AG09309 (cell line): ENCODE measurements at places on chromosomes 1 and 21.

- DNase-seq, result no peak
Measured at GRCh38 chr1:244952940-244953339, 88.6 kb upstream of the HNRNPU start.

- DNase-seq, result no peak
Measured at GRCh38 chr1:80441664-80442063, 1359.1 kb upstream of the ADGRL2 start.

DNA sequence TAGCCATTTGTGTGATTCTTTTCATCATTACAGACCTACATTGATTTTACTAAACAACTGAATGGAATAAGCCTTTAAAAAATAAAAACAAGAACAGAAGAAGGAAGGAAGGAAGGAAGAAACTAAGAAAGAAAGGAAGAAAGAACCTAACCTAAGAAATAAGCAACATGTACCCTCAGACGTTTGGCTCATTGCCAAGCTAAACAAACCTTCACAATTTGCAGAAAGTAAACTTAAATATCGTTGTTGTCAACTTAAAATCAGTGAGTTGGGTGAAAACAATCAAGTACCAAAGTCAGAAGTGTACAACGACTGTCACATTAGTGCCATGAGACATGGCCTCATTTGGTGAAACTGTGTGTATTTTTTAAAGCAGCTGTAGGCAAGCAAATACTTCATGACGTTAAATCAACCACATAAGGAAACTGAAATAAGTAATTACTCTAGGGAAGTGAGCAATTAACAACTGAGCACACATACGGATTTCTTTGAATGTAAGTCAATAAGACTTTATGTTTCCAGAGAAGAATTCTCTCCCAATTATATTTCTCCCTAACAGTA is 313.1 kb upstream of the TMPRSS15 start:
- DNase-seq, result no peak

GRCh38 chr1:62926681-62927252 is 142.8 kb downstream of the ATG4C start:
- no peak for DNase-seq

DNA sequence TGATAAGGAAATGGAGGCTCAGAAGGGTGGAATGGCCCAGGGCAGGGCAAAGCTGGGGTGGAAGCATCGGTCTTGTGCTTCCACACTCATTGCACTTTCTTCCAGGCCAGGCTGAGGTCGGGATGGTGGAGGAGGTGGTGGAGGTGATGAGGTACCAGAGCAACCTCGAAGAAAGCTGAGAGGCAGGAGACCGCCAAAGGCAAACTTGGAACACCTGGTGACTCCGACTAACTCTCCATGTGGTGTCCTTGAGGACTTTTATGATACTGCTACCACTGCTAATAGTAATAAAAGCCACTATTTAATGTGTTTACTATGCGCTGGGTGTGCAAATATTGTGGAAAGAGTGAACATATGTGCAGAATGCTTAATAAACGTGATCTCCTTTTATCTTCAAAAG is 16.9 kb upstream of the BTG2 start:
- DNase-seq, result no peak

DNA sequence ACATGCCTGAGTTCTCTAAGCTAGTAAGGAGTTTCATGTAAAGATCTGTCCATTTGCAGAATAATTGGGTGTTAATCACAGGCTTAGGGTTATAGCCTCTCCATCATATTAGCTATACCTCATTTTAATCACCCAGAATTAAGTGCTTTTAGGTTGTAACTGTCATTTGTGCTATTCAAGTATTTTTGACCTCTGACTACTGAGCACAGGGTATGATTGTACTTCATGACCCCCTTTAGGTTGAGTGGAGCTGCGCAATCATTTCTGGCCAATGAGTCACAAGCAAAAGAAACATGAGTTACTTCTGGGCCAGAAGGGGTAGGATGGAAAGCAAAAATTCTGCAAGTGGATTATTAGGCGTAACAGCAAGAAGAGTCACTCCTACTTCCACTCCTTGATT is 8.4 kb upstream of the SNX7 start:
- no peak for DNase-seq

DNA sequence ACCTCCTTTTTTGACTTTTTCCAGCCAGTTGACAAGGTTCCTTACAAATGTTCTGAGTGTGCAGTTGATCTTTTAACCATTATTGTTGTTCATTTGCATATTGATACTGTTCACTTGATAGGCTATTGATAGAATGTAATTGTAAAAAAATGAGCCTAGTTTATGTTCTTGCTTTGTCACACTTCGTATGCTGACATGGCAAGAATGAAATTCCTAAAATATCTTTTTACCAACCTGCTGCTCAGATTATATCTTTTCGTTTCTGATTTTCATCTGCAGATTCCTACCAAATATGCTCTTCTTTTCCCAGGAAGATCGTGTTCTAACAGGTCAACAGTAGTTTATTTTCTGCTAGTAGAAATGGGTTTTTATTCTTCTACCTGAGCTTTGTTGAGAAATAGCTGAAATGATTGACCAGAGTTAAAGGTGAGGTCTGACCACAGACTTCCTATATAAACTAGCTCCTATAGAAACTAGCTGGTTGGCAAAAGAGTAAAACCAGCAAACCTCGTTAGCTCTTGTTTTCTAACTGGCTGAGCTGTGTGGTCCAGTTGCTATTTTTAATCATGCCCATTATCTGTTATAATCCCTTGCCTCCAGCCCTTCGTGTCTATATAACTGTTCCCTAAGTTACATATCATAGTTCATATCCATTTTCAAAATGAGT is 174.8 kb downstream of the HS2ST1 start:
- DNase-seq, result no peak

- DNase-seq, result peak; percentile 85
Measured at GRCh38 chr1:44049839-44050238, 18.6 kb upstream of the SLC6A9 start.

GRCh38 chr1:82994616-82995263 is 1004.2 kb downstream of the TTLL7 start:
- DNase-seq, result no peak

- DNase-seq, result no peak
Measured at GRCh38 chr1:7632176-7632575, 138.9 kb upstream of the VAMP3 start.

DNA sequence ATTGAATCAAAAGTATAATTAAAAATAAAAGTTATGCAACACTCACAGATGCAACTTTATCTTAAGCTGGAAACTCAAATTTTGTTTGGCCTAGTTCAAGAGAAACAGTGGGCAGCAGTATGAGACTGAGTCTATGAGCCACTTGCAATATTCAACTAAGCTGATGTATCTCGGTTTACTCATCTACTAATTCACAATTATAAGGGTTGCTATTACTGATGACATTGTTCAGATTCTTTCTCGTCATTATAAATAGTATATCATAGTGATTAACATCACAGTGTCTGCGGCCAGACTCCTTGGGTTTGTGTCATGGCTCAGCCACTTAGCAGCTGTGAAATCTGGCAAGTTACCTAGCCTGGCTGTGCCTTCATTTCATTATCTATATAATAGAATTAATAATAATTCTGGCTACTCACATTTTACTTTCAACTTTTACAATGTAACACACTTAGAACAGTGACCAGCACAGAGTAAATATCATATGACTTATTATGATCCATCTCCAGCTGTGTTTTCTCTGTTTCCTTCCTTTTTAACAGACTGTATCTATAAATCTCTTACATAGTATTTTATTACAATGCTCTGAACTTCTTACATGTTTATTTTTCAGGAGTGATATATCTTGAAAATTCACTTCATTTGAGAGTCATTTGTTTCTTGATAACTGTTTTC is 194.3 kb upstream of the RGS18 start:
- no peak for DNase-seq

DNA sequence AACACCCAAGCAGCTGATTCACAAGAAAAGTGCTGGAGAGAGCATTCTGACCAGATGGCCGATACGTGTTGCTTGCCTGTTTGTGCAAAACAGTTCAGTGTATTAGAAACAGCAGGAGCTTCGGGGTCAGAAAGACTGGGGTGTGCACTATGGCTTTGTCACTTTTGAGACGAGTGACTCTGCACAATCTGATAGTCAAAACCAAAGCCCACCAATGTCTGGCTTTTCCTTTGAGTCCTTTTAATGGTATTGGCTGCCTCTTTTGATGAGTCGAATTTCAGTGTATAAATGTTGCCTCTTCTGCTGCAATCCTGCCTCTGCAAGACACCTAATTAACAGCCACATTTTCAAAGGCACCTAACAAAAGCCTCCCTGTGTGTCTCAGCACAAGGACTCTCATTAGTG is 444.6 kb downstream of the AJAP1 start:
- no peak for DNase-seq

DNA sequence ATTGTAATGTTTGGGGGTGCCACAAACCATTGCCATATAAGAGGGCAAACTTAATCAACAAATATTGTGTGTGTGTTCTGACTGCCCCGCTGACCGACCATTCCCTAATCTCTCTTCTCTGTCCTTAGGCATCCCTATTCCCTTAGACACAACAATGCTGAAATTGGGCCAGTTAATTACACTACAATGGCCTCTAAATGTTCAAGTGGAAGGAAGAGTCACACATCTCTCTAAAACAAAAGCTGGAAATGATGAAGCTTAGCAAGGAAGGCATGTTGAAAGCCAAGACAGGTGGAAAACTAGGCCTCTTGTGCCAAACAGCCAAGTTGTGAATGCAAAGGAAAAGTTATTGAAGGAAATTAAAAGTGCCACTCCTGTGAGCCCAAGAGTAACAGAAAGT is 30.2 kb downstream of the LTN1 start:
- no peak for DNase-seq

- no peak for DNase-seq
Measured at GRCh38 chr1:22710701-22711049, at the start of gene EPHB2. TSS of gene EPHB2 (plus strand) at chr1:22710839. CDS start at chr1:22710983, 144 bp downstream.

GRCh38 chr1:145692785-145693443 is 14.3 kb downstream of the PDZK1 start:
- DNase-seq, result no peak

- DNase-seq, result no peak
Measured at GRCh38 chr1:56258371-56258770, 321.0 kb downstream of the PLPP3 start.

GRCh38 chr1:31272369-31272768 is 24.2 kb downstream of the SNRNP40 start:
- no peak for DNase-seq

DNA sequence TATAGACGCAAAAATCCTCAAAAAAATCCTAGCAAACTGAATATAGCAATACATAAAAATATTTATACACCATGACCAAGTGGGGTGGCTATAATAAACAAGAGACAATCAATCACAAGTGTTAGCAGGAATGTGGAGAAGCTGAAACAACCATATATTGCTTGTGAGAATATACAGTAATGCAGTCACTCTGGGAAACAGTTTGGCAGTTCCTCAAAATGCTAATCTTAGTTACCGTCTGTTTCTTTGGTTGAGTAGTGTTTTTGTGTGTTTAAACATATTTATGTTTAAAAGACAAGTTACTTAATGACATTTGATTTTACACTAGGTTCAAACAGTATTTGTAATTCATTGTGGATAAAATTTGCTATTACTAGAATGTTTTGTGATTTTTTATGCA is 792.0 kb downstream of the LTN1 start:
- DNase-seq, result no peak

DNA sequence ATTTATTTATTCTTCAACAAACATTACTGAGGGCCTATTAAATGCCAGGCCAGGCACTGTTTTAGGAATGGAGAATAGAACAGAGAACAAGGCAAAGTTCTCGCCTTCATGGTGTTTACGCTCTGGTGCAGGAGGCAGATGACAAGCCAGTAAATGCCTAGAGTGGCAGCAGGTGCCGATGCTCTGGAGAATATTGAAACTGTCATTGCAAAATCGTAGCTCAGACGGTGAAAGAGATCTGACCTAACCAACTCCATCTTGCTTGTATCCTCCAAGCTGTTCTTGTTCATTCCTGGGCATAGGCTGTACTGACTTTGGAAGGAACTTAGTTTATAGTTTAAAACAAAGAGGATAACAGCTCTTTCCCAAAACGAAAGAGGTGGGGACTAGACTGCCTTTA is 13.5 kb upstream of the ENO1 start:
- no peak for DNase-seq

- no peak for DNase-seq
Measured at GRCh38 chr1:202163281-202164270, 3.2 kb upstream of the PTPN7 start.
